ENCODE measurements at places on chromosomes 2 and 18.

- no peak for DNase-seq
Observed at GRCh38 chr18:68564961-68565360, 149.9 kb downstream of the TMX3 start.

- DNase-seq = no peak
Observed at GRCh38 chr2:44097322-44097907, 71.3 kb upstream of the PPM1B start.

- DNase-seq = no peak
Observed at GRCh38 chr2:177449159-177449558, 56.6 kb downstream of the AGPS start.

DNA sequence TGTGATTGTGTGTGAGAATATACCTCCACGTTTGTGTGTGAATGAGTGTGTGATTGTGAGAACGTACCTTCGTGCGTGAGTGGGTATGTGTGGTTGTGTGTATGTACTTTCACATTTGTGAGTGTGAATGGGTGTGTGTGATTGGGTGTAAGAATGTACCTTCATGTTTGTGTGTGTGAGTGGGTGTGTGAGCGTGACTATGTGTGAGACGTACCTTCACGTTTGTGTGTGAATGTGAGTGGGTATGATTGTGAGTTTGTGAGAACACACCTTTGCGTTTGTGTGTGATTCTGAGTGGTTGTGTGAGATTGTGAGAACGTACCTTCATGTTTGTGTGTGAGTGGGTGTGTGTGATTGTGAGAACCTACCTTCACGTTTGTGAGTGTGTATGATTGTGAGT, 5.8 kb upstream of the ADCY3 start:
- DNase-seq = no peak

- DNase-seq = no peak
Observed at GRCh38 chr2:46724107-46724506, 191.5 kb downstream of the MCFD2 start.

DNA sequence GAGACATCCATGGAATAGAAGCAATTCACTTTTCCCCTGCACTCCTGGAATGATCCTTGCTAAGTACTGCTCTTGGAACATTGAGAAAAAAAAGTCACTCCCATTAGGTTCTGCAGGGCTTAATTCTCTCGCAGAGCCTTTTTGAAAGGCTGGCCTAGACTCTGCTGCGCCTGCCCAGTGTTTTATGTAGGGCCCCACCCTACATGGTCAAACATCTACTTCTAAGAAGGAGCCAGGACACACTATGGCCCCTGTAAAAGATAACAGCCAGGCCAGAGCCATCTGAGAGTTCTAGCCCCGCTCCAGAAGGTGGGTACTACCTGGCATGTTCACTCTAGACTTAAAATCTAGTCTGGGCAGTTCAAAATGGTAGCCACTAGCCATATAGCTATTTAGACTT, 30.6 kb upstream of the NPAS2 start:
- DNase-seq = no peak

DNA sequence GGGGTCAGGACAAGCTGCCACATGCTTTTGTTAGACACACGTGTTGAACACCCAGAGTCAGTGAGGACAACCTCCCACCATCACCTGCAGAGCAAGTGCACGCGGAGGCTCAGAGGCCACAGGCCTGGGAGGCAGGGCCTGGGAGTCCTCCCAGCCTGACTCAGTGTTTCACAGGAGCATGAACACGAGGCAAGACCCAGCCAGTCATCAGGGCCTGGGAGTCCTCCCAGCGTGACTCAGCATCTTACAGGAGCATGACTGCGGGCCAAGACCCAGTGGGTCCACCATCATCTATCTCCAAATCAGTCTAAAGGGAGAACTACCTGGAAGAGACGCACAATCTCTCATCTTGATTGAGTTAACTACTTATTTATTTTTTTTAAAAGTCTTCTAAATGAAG, 112.6 kb upstream of the PXDN start:
- DNase-seq = no peak

- DNase-seq = no peak
Observed at GRCh38 chr2:230797515-230798495, 66.9 kb upstream of the ITM2C start.

- DNase-seq = no peak
Observed at GRCh38 chr2:187138265-187138664, 289.3 kb upstream of the ZSWIM2 start.

DNA sequence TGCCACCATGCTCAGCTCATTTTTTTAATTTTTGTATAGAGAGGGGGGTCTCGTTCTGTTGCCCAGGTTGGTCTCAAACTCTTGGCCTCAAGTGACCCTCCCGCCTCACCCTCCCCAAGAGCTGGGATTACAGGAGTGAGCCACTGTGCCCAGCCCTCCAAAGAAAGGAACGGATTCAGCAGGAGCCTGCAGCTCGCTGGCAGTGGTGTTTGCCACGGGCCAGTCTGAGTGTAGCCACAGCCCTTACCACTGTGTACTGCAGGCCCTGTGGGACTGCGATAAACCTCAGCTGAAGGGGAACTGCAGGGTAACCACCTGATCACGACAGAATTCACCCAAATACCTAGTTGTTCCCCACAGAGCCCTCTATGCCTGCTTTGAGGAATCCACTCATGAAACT, 6.8 kb downstream of the COPS9 start:
- no peak for DNase-seq

GRCh38 chr2:121049131-121049530, 235.9 kb downstream of the TFCP2L1 start:
- DNase-seq = no peak

- no peak for DNase-seq
Observed at GRCh38 chr2:85717308-85718008, 23.3 kb downstream of the GNLY start.

GRCh38 chr18:48806551-48807261, 144.1 kb downstream of the SMAD7 start:
- DNase-seq = no peak

- DNase-seq = no peak
Observed at GRCh38 chr2:176105078-176105729, 1.9 kb upstream of the HOXD11 start.

GRCh38 chr2:58992062-58992706, 751.1 kb upstream of the FANCL start:
- DNase-seq = no peak

GRCh38 chr2:71603311-71603811, 150.0 kb downstream of the DYSF start:
- no peak for DNase-seq

DNA sequence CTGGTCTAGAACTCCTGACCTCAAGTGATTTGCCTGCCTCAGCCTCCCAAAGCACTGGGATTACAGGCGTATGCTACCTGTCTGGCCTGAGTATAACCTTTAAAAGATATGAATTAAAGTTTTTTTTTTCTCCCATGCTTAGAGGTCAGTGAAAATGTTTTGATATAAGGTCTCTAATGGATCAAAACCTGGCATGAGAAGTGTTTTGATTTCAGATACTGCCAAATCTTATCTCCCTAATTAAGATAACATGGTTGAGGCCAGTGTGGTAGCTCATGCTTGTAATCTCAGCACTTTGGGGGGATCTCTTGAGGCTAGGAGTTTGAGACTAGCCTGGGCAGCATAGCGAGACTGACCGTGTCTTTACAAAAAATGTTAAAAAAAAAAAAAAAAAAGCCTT, 41.2 kb downstream of the SNRPD1 start:
- DNase-seq = no peak

DNA sequence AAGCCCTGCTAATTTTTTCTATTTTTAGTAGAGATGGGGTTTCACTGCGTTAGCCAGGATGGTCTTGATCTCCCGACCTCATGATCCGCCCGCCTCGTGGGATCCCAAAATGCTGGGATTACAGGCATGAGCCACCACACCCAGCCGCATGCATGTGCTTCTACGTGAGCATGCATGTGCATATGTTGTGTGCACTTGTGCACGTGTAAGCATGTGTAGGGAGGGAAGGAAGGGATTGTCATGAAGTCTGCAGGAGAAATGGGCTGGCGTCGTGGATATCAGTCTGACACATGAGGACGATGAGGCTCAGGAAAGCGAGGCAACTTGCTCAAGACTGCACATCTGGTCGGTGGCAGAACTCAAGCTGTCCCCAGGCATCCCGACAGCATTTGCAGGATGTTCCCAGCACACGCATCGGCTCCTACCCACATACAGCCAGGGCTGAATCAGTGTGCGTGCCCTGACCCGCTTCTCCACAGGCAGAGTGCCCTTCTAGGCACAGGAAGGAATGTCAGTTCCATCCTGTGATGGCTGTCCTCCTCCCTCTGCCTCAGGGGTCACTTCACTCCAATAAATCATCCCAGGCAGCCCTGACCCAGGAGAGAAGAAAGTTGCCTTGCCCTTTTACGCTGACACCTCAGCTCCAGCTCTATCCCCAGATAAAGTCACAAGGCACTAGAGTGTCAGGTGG, 49.9 kb upstream of the SLC14A2 start:
- DNase-seq = no peak

All from stimulated activated CD8-positive, alpha-beta memory T cell treated with anti-CD3 and anti-CD28 coated beads, Interleukin-12 subunit alpha, Interleukin-12 subunit beta, amount 100 ng/mL, for 1 hour (primary cell).